ENCODE measurements at places on chromosomes 2 and 18. TPM values are rescaled to one million over a fixed set of nuclear protein-coding genes. Genes with fewer than 3 reads are reported as not detected.

DNA sequence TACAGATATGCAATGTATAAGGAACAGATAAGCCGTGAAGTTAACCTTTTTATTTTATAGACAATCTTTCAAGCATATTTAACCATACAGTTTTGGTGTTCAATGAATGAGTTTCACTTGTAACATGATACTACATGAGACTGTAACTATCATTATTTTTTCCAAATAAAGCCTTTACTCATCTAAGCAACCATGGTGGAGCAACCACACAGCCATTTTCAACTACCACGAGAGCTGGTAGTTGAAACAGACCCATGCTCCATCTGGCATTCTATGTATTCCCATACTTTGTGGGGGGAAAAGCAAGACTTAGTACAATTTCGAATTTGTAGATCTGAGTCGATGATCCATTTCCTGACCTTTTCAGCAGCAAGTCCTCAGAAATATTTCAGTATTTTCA lies 159.3 kb upstream of the RND3 start:
- no peak for DNase-seq

- DNase-seq: no peak
These were observed 191.0 kb downstream of the ARL4C start for GRCh38 chr2:234305846-234306245.

- no peak for DNase-seq
These were observed 43.9 kb upstream of the GLS start for GRCh38 chr2:190836767-190837166.

Gene ROCK1
- total RNA-seq: 17.7 TPM

Gene MAP3K19
- not detected for total RNA-seq

GRCh38 chr2:124131276-124131675 lies 106.2 kb downstream of the CNTNAP5 start:
- no peak for DNase-seq

DNA sequence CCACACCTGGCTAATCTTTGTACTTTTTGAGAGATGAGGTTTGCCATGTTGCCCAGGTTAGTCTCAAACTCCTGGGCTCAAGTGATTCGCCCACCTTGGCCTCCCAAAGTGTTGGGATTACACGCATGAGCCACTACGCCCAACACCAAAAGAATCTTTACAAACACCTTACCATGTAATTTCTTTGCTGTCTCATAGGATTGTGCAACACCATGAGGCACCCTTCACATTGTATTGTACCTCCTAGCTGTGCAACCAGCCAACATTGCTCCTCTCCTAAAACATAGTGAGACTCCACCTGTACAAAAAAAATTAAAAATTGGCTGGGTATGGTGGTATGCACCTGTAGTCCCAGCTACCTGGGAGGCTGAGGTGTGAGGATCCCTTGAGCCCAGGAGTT lies 3.1 kb upstream of the MFSD6 start:
- DNase-seq: no peak

Gene DYSF
- total RNA-seq: 10.6 TPM

DNA sequence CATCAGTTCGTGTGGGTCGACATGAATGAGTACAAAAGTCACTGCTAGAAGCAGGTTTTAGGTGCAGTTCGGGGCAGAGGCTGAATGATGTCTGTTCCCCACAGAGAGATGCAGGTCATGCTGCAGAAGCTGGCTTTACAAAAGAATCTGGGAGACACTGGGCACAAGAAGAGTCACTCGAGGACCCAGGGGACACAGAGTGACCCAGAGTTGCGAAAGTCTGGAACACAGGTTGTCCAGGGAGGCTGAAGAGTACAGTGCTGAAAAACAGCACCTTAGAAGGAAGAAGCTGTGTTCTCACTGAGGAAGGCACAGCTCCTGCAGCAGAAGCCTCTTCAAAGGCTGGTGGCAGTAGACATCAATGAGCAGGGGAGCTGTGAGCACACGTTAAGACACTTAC lies 14.8 kb downstream of the CACNB4 start:
- DNase-seq: no peak

Gene ERMN
- total RNA-seq: not detected

DNA sequence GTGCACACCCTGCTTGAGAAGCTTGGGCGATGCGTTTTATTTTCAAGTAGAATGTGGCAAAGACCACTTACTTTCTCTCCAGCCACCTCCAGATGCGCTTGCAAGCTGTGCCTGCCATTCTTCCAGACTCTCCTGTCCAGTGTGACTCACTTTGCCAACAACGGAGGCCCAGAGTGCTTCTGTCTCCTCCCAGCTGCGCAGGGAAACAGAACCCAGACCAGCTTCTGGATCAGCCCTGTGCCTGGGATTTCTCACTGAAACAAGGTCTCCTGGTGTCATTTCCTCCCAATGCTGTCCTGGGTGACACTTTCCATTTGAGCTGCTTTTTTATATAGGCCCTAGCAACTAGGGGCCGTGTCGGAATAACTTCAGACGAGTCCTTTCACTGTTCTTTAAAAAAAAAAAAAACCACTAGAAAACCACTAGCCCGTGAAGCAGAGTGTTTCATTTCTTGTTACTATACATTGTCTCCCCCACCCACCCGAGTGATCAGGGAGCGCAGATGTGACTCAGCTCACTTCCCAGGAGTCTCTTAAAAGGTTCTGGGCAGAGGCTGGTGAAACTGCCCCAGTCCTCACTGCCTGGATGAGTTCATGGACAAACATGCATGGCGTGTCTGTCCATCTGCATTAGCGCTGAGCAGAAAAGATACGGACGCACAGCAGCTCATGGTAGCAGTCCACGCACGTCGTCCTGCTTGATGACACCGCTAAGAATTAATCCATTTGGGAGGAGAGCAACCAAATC lies 25.3 kb upstream of the RPL31 start:
- DNase-seq: no peak

DNA sequence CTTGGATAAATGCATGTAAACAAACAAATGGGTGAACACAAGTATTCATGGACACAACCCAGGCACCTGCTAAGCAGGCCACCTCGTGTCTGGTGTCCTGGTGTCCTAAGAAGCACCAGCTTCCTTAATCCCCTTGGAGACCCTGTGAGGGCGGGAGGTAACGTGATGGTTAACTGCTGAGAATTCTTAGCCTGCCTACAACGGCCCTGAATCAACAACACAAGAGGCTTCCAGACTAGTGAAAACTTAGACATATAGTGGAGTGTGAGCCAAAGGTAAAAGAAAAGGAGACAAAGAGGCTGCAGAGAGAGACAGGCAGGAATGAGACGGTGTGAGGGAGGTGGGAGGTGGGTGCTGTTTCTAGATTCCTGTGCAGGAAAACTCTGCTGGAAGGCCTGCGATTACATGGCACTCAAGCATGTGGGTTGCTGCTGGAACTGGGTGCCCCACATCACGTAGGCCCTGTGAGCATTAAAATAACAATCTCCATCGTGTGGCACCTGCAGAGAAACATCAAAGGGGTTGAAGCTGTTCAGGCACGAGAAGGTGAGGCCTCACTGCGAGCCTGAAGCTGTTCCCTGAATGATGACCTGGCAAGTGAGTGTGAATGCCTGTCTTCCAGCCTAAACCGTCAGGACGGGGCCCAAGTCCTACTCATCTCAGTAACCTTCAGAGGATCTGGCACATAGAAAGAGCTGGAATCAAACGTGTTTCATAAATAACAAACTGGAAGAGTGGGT lies 64.2 kb downstream of the RPL37A start:
- no peak for DNase-seq

DNA sequence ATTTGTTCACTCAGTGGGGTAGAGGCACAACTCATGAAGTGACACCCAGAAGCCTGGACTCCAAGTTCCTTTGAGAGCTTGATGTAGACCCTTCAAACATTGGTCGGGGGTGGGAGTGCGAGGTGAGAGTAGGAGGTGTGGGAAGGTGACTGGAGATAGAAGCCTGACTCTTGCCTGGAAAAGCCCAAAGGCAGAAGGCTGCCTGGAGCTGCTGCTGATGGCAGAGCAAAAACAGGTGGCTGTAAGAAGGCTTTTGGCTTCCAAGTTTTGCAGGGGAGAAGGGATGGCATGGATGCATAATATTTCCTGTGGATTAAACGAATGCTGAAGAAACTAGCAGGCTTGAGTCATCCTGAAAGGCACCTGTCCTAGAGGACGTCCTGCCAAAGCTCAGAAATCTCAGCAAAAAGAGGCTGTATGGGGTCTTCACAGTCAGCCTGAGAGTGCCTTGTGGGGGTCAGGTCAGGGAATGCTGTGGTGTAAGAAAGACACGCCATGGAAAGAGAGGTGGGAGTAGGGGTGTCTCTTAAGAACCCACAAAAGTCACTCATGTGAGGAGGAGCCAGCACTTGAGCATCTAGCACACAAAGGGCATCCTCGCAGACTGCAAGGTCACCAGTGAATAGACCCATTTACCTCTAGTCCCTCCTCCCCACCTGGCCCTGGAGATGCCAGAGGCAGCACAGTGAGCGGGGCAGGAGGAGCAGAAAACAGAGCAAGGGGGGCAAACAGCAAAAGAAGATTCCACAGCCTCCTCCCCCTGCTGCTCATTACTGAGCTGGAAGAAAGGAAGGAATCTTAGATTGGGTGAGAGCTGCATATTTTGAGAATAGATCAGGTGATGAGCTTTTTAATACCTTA lies 37.5 kb downstream of the FASTKD2 start:
- DNase-seq: no peak

DNA sequence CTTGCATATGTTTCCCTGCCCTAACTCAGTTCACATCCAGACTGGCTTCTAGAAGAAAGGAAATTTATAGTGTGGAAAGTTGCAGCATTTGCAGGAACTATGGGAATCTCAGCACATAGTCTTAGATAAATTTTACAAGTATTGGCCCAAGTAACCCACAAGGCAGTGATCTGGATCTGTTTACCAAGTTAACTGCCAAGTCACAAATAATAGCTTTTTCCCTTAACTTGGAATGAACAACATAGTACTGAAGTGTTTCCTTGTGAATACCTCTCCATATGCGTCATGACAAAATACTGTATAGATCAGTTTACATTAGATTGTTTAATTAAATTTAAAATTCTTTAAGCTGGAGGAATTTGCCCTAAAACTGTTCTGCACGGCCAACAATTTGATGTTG lies 255.8 kb upstream of the EPAS1 start:
- DNase-seq: no peak

DNA sequence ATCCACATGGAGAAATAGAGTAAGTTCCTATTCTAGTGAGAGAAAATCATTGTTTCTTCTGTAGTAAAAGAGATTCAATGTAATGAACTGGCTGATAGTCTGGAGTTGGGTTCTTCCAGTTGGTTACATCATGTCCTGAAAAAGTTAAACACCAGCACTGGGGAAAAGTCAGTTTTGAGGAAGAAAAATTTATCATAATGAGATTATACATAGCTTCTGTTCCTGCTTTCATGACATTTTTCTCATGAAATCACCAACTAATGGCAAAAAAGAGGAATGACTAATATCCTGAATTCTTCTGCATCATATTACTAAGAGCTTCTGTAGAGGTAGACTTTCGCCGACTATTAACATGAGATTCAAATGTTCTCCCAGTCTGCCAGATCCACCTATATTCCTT lies 69.2 kb upstream of the SLC9A2 start:
- DNase-seq: no peak

DNA sequence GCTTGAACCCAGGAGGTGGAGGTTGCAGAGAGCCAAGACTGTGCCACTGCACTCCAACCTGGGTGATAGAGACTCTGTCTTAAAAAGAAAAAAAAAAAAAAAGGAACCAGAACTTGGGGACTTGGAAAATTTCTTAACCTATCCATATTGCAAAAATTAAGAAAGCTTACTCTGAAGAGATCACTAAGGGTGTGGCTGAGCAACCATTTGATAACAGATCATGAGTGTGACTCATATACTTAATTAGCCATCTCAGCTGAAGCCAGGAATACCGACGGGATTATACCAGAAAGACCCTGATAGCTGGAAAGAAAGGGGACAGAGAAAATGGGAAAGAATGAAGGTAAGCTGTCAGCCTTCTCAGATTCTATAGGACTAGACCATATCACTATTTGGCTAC lies 7.1 kb upstream of the ADD2 start:
- DNase-seq: no peak

- DNase-seq: no peak
These were observed 372.5 kb downstream of the CBLN2 start for GRCh38 chr18:72171596-72171995.
